Brain pericyte (primary cell): ENCODE measurements at places on chromosomes 3 and 15.

- no peak for DNase-seq
Measured at GRCh38 chr3:76131396-76132153, 346.2 kb upstream of the ZNF717 start.

DNA sequence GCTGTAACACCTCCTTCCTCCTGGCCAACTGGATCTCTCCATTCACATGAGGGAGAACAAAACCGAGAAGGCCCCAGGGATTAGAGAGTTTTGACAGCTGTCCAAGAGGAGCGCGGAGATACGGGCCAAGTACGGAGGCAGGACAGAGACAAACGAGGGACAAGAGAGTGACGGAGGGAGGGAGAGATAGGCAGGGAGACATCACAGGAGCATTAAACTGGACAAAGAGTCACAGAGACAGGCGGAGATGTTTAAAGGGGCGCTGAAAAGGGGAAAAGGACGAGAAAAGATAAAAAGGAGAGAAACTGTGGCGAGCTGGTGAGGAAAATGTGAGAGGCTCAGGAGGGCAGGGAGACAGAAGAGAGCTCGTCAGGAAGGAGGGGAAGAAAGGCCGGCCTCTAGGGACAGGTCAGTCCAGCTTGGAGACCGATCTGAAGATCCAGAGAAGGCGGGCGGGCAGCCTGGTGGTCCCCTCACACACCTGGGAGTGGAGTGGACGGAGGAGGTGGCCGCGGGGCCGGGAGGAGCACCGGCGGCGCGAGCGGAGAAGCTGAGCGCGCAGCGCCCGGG is 40.5 kb upstream of the ROPN1 start:
- no peak for DNase-seq

- DNase-seq: no peak
Measured at GRCh38 chr3:44265815-44266214, 24.1 kb downstream of the TOPAZ1 start.

DNA sequence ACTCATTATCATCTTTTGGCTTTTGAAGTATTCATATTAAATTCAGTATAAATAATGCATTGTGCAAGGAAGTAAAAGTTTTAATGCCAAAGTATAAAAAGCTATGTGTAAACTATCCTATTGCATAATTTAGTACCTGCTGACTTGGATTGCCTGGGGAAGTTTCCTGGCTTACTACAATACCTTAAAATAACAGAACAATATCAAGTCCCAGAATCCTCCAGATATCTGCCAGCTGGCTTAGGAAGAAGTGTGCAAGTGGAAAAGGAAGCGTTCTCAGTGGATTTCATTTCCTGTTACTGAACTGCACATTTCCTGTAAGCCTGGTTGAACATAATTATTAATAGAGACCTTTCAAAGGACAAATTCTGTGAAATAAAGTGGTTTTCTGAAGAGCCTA is 236.7 kb downstream of the ADAMTSL3 start:
- no peak for DNase-seq

GRCh38 chr15:78938658-78939488 is 6.0 kb downstream of the CTSH start:
- no peak for DNase-seq

- no peak for DNase-seq
Measured at GRCh38 chr3:194874783-194875182, 189.1 kb downstream of the FAM43A start.

- no peak for DNase-seq
Measured at GRCh38 chr3:119611664-119612063, 14.0 kb downstream of the PLA1A start.

GRCh38 chr15:83276661-83277060 is 7.8 kb downstream of the BNC1 start:
- no peak for DNase-seq

DNA sequence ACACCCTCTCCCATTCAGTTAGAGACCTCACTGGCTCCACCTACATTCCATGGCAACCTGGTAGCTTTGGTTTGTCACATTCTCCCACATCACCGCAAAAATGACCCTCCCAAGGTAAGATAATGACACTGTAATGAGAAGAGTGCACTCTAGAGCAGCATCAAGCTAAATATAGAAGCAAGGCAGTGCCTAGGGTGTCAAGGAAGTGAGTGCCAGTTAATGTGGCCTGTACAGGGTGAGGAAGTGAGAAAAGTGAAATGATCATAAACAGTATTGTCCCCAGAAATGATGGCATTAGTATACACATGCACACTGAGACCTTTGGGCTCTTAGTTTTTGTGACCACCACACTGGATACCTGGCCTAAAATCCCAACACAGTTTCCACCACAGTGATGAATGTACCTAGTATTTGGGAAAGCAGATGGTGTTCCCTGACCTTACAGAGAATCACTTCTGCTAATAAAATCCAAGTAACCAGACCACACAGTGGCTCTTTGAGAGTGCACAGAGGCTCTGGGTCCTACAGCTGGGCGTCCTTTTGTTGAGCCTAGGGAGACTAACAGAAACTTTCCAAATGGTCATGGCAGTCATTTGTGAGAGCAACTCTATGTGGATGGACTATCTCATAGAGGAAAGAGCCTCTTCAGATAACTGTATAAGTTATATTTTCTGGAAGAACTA is 106.6 kb downstream of the ARPP21 start:
- no peak for DNase-seq

- DNase-seq: no peak
Measured at GRCh38 chr15:96503276-96503675, 172.8 kb downstream of the NR2F2 start.

DNA sequence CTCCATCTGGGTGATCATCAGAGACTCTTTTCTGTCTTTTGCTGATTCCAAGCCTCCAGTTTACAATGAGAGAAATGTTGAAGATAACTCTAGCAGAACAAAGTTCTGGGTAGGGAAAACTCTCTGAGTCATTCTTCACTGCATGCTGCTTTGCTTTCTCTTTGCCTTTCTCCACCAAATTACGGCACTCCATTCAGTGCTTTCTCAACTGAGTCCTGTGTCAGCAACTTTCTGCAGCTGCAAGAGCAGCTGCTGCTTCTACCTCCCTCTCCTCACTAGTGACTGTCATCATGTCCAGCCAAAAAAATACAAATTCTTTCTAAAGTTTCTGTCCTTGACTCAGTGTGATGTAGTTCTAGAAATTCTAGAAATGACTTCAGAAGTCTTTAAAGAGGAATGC is 953.8 kb downstream of the IGSF11 start:
- no peak for DNase-seq

GRCh38 chr15:41944313-41944940 is 27.9 kb downstream of the EHD4 start:
- no peak for DNase-seq

DNA sequence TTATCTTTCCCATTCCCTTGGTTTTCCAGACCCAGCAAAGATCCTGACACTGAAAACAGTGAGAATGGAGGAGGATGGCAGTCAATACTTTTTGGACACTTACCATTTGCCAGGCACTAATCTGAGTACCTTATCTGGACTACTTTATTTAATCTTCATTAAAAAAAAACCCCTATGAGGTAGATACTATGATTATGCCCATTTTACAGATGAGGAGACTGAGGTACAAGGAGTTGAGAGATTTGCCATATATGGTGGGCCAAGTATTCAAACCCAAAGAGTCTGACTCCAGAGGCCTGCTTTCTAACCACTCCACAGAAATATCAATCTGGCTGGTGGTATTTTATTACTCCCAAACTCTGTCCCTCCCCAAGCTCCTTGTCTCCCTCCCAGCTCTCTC is 19.6 kb downstream of the HCN4 start:
- no peak for DNase-seq

DNA sequence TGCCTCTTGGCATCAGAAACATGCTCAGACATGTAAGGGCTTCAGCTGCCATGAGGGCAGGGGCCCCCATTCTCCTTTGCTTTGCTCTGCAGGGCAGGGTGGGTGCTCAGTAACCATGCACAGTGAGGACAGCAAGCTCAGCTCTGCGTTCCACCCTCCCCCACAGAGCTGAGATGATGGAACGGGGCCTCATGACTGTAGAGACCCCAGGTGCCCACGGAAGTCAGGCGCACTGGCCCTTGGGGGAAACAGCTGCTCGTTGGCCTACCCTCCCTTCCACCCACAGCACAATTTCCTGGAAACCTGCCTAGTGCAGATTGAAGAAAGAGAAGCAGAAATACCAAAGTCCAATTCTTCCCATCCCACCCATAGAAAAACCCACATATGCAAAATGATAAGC is 10.5 kb downstream of the CTXND1 start:
- DNase-seq: no peak

- DNase-seq: no peak
Measured at GRCh38 chr15:69656271-69657030, 203.8 kb downstream of the RPLP1 start.

DNA sequence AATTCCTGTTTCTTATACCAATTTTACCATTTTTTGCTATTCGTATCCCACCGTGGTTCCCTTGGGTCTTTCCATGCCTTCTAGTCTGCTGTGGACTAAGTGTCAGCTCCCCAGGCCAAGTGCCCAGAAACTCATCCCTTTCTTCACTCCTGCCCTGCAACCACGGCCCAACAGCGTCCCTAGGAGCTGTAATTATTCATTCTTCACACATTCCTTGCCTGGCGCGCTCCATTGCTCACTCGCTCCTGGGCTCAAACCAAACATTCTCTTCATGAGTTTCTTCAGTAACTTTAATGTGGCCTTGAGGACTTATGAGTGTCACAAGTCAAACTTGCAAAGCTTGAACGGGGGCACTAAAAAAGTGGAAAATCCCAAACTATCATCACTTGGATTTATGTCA is 15.7 kb downstream of the GABRB3 start:
- DNase-seq: no peak

- DNase-seq: no peak
Measured at GRCh38 chr3:39810647-39811161, 1.3 kb downstream of the MYRIP start.

DNA sequence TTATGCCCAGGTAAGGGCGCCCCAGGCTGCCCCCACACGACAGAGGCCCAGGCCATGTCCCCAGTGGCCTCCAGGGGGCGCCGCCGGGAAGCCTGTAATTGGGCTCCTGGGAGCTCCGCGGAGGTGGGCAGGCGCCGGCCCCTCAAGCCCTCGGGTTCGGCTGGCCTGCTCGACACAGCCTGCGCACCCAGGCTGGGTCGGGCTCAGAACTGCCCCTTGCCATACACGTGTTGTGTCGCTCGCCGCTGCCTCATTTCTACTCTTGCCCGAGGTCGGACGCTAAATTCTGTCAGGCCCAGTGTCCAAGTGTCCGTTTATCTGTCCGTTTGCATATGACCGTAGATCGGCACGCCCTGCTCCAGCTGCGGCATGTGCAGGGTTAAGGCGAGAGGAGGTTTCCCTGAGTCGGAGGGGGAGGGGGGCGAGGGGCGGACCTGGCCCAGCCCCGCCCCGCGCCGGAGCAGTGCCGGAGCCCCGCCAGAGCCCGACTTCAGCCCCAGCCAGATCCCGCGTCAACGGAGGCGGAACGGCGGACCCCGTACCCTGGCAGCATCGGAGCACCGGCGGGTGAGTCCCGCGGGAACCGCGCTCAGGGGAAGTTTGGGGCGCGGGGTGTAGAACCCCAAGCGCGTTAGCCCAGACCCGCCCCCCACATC is at the start of gene KLHDC8B:
Gene KLHDC8B, plus strand, starts transcription at position 480 of the 656 bp plus-strand sequence. CDS start 1,172 bp downstream, outside the sequence.
- peak; percentile 70 for DNase-seq

GRCh38 chr3:133277813-133278212 is 122.0 kb upstream of the BFSP2 start:
- DNase-seq: no peak

DNA sequence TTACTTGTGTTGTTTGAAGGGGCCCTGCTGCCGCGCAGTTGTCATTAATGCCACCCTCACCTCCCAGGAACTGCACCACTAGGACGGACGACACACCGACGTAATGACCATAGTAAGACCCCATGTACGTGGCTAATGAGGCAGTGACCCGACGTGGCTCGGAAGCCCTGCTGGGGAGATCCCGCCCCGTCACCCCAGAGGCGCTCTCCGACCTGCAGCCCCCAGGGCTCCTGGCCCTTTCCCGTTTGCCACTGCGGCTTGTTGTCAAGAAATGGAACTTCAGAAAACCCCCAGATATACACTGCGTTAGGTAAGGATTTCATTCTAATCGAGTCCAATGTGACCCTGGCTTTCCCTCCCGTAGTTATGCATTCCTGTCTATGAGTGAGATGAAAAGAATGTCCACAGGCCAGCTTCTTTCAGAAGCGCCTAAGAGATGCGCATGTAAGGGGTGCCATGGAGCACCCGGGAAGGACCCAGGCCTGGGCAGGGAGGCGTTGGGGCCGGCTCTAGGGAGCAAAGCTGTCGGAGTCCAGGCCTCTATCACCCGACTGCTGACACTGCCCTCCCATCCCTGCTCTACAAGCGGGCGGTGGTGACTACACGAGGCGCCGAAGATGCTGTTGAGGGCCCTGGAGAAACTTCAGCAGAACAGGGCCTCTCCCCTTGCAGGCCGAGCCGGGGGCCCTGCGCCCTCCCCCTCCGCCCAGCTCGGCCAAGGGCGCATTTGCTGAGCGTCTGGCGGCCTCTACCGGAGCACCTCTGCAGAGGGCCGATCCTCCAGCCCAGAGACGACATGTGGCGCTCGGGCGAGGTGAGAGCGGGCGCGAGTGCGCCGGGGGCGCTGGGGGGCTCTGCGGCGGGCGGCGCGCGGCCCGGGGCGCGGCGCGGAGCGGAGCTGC is at the start of gene GABRA5:
Gene GABRA5, plus strand, starts transcription at position 765 of the 902 bp plus-strand sequence. CDS start 2,187 bp downstream, outside the sequence.
- no peak for DNase-seq

DNA sequence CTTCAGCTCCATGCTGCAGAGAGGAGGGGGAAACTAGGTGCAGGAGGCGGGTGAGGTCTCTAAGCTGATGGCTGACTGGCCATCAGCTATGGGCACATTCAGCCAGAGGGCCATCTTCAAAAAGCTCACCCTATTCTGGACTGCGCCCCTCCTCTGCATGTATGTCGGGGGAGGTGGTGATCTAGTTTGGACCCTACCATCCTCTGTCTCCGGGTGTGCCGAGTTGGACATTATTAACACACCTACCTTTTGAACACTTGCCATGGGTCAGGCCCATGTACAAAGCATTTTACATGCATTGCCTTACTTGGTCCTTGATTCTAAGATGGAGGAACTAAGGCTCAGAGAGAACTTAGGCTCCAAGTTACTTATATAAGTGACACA is 1.4 kb downstream of the NISCH start:
- no peak for DNase-seq

DNA sequence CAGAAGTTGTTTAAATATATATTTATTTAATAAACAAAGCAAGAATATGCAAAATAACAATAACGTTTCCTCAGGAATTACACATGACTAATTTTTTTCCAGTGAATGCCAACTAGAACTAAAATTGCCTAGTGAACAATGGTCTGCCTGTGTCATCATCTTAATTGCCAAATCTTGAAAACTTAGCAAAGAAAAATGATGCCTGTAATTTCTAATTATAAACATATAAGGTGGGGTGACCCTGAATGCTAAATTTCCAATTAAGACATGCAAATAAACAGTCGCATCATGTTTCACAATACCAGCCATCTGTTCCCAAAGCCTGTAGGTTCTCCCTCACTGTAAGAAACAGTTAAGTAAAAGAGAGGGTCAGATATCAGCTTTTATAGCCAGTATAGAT is 67.6 kb upstream of the PLCL2 start:
- no peak for DNase-seq
